ENCODE measurements at places on chromosomes 6 and 20.
A peak's percentile ranks its signal among the peaks of the same experiment; 100 is the strongest.

DNA sequence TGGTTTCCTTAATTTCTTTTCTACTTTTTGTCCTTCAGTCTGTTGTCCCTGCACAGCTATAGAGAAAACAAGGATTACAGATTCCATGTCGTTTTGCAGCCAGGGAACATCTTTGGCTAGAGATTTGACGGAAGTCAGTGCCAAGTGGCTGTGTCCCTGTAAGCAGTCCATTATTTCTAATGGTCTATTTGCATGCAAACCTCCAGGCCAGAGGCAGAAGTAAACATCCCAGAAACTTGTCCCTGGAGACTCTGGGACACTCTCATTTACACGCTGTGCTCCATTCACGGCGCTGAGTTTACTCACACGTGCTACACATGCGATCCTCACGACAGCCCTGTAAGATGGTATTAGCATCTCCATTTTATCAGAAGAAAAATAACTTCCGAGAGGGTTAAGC, 355.5 kb downstream of the PRKN start:
- DNase-seq = no peak

- DNase-seq = no peak
Measured at GRCh38 chr6:160260367-160260766, 1.7 kb upstream of the SLC22A2 start.

DNA sequence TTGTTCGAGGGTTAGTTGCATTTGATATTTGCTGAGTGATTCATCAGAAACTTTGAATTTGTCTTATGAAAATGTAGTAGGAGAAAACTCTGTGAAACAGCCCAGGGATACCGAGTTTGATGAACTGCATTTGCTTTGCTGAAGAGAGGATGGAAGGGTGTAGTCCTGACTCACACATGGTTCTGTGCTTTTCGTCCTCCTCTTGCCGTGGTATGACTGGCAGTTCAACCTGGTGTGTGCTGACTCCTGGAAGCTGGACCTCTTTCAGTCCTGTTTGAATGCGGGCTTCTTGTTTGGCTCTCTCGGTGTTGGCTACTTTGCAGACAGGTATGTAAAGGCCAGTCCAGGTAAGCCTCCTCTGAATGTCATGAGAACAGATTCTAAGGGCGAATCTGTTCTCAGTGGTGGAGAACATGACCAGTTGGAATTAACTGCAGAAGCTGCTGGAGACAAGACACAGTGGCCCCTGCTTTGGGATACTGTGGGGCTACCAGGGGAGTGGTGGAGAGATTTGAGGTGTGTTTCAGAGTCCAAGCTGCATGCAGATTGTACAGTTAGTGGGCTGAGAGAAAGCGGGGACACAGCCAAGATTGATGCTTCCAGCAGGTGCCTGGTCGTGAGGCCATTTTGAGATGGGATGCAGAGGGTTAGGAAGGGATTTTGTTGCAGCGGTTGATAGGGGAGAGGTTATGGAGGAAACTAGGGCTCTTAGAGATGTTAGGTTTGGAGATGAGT, 8.4 kb downstream of the SLC22A1 start:
- no peak for DNase-seq

- DNase-seq = no peak
Measured at GRCh38 chr20:62606016-62606415, 36.3 kb upstream of the SLCO4A1 start.

- DNase-seq = no peak
Measured at GRCh38 chr6:167428664-167429333, 103.9 kb downstream of the TTLL2 start.

- DNase-seq = no peak
Measured at GRCh38 chr6:161105408-161105807, 113.8 kb downstream of the MAP3K4 start.

DNA sequence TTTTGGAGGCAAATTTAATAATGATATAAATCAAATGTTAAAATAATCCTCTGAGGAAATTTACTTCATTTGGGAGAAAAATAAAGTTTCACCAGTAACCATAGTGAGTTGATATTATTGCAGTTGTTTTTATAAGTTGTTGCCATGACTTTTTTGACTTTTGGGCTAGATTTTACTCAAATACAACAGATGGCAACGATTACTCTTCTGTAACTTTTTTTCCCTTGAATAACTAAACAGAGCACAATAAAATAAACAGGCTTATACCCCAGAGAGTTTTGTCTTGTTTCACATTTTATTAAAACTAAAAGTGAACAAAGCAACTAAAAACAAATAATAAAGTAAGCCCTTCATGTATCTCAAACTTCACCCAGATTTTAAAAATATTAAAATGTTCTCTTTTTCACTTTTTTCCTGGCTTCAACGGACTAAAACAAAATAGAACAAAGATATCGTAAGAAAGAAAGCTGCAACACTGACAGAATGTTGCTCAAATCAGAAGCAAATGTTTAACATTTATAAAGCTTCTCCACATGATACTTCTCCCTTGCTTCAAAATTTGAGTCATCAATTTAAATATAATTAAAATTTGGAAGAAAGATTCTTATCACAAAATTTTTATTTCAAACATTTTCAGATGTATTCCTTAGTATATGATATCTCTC, 42.5 kb upstream of the BMP5 start:
- DNase-seq = no peak

DNA sequence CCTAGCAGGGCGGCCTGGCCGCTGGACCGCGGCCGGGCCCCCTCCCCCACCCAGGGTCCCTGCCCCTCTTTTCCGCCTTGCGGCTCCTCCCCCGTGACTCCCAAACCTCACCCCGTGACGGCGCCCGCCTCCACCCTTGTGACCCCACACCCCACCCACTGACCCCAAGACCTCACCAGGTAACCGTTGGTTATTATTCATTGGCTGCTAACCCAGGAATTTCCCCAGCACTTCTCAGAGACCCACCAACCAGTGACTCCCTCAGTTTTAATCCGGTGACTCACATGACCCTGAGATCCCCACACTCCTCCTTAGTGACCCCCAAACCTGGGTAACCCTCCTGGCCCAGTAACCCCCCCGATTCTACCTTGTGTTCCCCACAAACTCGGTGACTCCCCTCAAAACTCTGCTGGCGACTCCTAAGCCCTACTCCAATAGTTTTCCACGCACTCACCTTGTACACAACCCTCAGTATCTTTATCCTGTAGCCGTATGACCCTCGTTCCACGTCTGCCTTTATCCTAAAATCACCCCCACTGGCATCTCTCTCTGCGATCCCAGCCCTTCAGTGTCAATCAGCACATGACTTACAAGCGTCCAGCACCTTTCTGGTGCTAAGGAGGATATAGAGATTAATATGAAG, 534 bp downstream of the ZNF76 start:
- DNase-seq = peak; percentile 92

DNA sequence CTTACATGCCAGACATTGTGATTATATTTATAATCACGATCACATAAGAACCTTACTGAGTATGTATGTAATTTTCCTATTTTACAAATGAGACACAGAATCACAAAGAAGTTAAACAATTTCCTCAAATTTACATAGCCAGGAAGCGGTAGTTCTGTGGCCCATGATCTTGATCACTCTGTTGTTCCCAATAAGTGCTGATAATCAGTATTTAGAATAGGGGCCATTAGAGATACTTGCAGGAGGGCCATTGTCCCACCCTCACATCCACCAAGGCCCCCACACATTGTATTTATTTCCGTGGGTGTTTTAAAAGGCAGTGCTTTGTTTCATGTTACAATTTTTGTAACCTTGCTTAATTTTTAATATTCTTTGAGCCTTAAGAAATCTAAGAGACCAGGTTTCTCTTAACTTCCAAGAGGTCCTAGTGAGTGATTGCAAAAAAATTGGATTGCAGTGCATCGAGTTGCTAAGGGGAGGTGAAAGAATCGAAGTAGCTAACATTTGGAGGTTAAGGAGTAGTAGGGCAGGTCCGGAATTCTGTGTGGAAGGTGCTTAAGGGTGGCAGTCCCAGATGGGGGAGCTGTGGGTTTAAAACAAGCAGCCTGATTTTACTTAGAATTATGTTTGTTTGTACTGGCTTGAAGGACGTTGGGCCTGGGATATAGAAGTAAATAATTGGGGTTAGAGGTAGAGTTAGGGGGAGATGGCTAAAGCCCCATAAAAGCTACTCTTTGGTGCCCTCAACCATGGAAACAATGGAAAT, 339.4 kb downstream of the CDKAL1 start:
- no peak for DNase-seq

DNA sequence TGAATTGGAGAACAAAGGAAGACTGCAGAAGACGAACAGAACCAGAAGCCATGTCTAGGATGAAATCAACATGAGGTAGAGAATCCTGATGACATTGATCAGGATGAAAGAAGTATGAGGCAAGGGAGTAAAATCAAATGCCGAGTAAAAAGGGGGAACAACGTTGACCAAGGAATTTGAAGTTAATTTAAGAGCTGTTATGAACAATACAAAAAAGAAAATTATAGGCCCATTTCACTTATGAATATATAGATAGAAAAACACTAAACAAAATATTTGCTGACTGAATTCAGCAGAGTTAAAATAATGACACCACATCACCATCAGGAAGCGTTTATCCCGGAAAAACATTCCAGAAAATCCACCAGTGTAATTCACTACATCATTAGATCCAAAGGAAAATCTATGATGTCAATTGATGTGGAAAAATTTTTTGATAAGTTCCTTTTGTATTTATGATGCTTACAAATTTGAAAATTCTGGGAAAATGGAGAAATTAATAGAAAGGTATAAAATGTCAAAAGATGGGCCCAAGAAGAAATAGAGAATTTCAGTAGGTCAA, 8.1 kb upstream of the CCN5 start:
- DNase-seq = no peak

DNA sequence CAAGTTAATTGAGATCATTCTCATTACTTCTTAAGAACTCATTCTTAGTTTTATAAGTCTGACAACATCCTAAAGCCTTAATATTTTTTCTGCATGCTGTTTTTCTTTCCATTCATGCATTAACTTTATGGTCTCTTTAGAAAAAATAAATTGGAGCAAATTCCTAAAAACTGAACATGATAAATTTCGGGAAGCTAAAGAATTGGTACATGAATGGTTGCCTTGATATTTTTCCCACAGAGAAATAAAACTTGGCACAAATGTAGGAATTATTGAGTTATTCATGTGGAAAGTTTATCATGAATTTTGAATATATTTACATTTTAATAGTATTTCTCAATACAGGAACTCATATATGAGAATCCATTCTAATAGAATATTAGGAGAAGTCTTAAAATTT, 115.9 kb downstream of the BMP5 start:
- DNase-seq = no peak

GRCh38 chr6:125748406-125749172, 843 bp upstream of the HEY2 start:
- DNase-seq = no peak

- DNase-seq = peak; percentile 25
Measured at GRCh38 chr6:7939184-7939863, 28.7 kb upstream of the TXNDC5 start.

- no peak for DNase-seq
Measured at GRCh38 chr20:5524896-5525295, 208.1 kb upstream of the PROKR2 start.

- peak; percentile 68 for DNase-seq
Measured at GRCh38 chr20:362271-363254, 15.7 kb downstream of the NRSN2 start.

GRCh38 chr20:63106108-63106764, 99.5 kb upstream of the BHLHE23 start:
- DNase-seq = no peak

Data from GM12865 (cell line).